ENCODE measurements at places on chromosomes 5 and 9. TPM values are rescaled to one million over a fixed set of nuclear protein-coding genes. Genes with fewer than 3 reads are reported as not detected.

CEL gene
- 0.07 TPM for total RNA-seq

ALDH1A1 gene
- total RNA-seq: 699 TPM

PTAR1 gene
- 43.5 TPM for total RNA-seq

ABO gene
- total RNA-seq: not detected

POLR3G gene
- 10.0 TPM for total RNA-seq

SPINK7 gene
- not detected for total RNA-seq

WDR38 gene
- 0.07 TPM for total RNA-seq

CCDC152 gene
- 1.1 TPM for total RNA-seq

HMHB1 gene
- total RNA-seq: not detected

ZMYND19 gene
- 26.1 TPM for total RNA-seq

ITK gene
- not detected for total RNA-seq

AMBP gene
- total RNA-seq: not detected

PRLR gene
- total RNA-seq: not detected

SVEP1 gene
- total RNA-seq: 0.46 TPM

SET gene
- 795 TPM for total RNA-seq
